ENCODE measurements at places on chromosomes 12 and 14. TPM values are rescaled to one million over a fixed set of nuclear protein-coding genes. Genes with fewer than 3 reads are reported as not detected.

GRCh38 chr14:65286443-65286842 lies 126.1 kb upstream of the FUT8 start:
- DNase-seq = no peak

DNA sequence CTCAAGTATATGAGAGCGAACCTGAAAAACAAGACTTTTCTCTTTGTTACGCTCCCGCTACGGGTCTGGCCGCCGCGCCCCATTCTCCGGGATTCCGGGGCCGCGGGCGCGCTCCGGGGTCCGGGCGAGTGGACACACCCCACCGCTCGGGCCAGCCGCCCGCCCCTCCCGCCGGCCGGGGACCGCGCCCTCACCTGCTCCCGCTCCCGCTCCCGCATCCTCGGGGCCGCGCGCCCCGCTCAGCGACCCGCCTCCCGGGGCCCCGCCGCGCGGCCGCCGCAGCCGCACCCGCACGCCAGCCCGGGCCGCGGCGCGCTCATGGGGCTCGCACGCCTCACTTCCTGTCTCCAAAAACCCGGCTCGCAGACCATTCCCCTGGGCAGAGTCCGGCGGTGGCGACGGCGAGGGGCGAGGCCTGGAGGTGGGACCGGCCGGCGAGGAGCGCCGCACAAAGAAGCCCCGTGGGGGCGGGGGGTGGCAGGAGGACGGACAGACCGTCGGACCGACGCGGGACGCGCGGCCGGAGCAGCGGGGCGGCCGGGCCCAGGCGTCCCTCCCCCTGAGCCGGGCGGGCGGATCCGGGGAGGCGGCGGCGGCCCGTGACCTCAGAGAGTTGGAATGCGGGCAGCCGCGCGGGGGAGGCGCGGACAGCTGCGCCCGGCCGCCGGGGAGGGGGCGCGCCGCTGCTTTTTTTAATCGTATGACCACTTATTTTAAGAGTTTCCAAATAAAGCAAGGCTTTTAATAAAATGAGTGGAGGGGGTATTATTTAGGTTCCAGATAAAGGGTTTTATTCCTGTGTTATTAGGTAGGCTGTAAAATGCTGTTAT lies at the start of gene PTPN21:
TSS of gene PTPN21 (minus strand) at position 551 of the 830 bp plus-strand sequence. CDS start 4,590 bp downstream, outside the sequence.
- DNase-seq = no peak

DNA sequence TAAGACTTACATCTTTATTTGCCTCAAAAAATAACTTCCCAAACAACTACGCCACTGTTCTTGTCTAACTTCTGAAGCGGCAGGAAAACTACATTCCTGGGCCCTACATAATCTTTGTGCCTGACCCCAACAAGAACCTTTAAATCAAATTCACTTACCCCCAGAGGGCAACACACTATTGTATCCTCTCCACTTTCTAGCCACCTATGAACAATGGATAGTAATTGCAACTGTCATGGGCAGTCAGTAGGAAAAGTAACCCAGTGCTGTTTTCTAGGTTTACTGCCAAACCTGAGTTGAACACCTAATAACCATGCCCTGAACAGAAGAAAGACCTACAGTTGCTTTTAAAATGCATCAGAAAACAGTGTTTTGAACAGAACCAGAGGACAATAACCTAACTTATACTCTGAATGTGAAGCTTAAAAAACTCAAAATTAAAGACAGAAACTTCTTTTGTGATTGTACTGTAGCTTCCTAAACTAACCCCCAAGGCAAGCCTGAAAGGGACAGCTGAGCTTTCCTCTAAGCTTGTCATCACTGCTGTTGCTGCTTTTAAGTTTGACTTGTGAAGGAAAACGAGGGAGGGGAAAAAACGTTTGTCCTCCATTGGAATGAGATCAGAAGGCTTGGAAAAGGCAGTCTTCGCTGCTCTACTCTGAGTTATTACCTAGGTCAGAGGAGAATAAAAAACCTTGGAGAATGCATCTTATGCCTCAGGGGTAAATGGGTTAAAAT lies 195.7 kb downstream of the SOX5 start:
- DNase-seq = no peak

GRCh38 chr14:75645056-75645455 lies 15.6 kb downstream of the ERG28 start:
- DNase-seq = no peak

Gene LHX5
- total RNA-seq = not detected

DNA sequence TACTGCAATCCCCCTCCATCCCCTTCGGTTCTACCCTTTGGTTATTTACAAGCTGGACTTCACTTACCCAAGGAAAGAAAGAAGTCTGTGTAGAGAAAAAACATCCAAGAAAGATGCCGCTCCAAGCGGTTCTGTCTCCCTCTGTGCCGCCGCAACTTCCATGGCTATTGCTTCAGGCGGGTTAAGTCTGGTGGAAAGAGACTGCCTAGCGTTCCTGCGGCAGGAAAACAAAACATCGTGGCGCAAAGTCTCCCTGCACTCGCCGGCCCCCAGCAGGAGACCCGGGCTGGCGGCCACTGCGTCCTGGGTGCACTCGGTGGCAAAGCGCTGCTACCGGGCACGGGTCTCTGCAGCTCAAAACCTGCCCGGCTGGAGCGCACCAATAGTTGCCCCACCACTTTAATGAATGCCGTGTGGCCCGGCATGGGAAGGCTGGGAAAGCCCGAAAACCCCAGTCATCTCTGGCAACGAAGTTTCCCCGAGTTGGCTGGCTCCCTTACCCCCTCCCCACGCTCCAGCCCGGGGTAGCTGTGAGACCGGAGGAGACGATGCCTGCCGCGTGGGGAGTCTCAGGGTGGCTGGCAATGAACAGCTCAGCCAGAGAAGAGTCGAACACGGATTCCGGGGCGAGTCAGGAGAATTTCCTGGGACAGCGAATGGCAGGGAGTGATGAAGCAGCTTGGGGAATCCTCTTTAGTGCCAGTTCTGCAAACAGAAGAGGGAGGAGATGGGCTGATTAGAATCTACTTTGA lies 3.5 kb upstream of the KCNK10 start:
- no peak for DNase-seq

DNA sequence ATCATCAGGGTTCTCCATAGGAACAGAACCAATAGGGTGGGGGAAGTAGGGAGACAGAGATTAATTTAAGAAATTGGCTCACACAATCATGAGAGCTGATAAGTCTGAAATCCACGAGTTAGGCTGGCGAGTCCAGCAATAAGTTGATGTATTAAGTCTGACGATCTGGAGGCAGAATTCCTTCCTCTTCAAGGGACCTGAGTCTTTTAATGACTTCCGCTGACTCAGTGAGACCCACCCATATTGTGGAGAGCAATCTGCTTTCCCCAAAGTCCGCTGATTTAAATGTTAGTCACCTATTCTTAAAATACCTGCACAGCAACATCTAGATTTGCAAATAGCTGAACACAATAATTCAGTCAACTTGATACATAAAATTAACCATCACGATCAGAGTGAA lies 97.8 kb downstream of the SPTSSA start:
- no peak for DNase-seq

Measured in omental fat pad (tissue), 4 donors.